ENCODE measurements at places on chromosomes 13 and 19. TPM values are rescaled to one million over a fixed set of nuclear protein-coding genes. Genes with fewer than 3 reads are reported as not detected.

Gene TNFSF13B
- total RNA-seq = 1.3 TPM

Gene NLRP9
- not detected for total RNA-seq

Gene ZNF865
- total RNA-seq = 12.7 TPM

Gene SYT5
- total RNA-seq = not detected

Gene FAM174C
- total RNA-seq = 113 TPM

Gene KASH5
- total RNA-seq = 0.31 TPM

Gene ZNF85
- 13.4 TPM for total RNA-seq

Gene CYP2F1
- total RNA-seq = not detected

DNA sequence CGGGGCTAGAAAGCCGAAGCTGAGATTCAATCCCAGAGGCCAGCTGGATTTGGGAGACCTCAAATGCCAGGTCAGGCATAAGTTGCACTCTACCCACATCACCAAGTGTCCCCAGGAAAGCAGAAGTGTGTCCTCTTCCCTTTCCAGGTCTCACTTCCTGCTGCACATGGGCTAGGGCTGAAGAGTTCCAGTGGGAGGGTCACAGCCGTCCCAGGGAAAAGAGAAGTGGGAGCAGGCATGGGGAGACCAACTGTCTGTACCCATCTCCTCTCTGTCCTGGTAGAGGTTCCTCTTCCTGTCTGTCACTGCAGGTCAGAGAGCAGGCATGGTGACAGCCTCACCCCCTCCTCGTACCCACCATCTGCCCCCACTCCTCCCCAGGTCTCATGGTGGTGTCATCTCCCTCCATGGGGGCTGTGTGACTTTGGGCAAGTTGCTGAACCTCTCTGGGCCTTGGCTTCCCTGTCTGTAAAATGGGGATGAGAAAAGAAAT is 14.8 kb downstream of the AXL start:
- DNase-seq = no peak

DNA sequence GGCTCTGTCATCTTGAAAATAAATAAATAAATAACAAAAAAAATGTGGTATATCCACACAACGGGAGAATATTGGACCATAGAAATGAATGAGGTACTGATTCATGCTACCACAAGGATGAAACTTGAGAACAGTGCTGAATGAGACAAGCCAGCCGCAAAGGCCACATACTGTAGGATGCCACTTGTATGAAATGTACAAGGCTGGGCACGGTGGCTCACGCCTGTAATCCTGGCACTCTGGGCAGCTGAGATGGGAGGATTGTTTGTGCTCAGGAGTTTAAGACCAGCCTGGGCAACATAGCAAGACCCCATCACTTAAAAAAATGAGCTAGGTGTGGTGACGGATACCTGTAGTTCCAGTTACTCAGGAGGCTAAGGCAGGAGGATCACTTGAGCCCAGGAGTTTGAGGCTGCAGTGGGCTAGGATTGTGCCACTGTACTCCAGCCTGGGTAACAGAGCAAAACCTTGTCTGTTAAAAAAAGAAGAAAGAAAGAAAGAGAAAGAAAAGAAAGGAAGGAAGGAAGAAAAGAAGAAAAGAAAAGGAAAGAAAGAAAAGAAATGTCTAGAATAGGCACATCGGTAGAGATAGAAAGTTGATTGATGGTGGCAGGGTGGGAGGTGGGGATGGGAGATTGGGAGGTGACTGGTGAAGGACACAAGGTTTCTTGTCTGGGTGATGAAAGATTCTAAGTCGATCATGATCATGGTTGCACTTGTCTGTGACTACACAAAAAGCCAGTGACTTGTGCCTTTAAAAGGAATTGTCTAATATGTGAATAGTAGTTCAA is 20.3 kb downstream of the HPN start:
- DNase-seq = no peak

DNA sequence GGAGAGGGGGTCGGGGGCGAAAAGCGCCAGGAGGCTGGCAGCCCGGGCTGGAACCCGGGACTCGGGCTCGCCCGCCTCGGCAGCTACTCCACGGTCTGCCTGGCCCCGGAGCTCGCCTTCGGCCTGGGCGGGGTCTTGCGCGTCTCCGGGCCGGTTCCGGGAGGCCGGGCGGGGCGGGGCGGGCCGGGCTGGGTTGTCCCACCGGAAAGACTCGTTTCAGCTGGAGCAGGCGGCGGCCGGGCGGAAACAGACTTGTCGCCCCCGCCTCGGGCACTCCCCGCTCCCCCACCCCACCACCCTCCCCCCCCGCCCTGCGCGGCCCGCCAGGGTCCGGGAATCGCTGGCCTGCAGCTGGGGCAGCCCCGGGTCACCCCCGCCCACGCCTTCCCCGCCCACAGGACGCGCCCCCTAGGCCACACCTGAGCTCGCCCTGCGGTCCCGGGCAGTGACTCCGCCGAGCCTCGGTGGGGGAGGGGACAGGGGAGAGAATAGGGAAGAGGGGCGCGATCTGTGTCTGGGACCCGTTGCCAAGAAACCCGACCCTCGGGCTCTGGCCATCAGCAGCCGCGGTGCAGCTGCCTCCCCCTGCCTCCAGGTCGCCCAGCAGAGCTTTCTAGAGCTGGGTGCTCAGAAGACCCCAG is 109.4 kb downstream of the KCTD15 start:
- no peak for DNase-seq

GRCh38 chr19:4120559-4121272 is 3.2 kb downstream of the MAP2K2 start:
- no peak for DNase-seq

DNA sequence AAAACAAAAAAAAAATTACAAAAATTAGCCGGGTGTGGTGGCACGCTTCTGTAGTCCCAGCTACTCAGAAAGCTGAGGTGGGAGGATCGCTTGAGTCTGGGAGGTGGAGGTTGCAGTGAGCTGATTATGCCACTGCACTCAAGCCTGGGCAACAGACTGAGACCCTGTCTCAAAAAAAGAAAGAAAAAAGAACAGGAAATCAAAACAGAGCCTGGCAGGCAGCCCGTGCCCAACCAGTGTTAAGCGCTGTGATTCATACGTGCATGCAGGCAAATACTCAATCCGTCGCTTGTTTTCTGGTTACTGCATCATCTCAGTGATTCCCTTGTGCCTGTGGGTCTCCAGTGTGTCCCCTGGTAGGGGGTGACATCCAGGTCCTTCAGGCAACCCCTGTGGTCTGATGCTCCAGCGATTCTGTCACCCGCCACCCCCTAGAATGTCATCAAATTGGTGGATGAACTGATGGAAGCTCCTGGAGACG is 18.1 kb downstream of the DDX39A start:
- peak; percentile 0 for DNase-seq

GRCh38 chr19:43504426-43505185 is at the start of gene PHLDB3:
Gene PHLDB3, minus strand, starts transcription at chr19:43504746. Its CDS starts 628 bp downstream, at chr19:43504118.
- DNase-seq = no peak
